A673 (cell line): ENCODE measurements at places on chromosomes 7 and 10. TPM values are rescaled to one million over a fixed set of nuclear protein-coding genes. Genes with fewer than 3 reads are reported as not detected.

GRM3 gene
- not detected in 2 replicates for total RNA-seq

AASS gene
- total RNA-seq, result 38.8 and 44.4 TPM in 2 replicates

RADIL gene
- 5.0 and 7.6 TPM in 2 replicates for total RNA-seq

RBP4 gene
- total RNA-seq, result not detected in 2 replicates

CHRM2 gene
- 4.6 and 4.8 TPM in 2 replicates for total RNA-seq

CTAGE4 gene
- not detected in 2 replicates for total RNA-seq

TNS3 gene
- 0.04 TPM in 1 of 2 replicates, not detected in the other for total RNA-seq

C10orf71 gene
- total RNA-seq, result not detected in 2 replicates

- H3K4me1 ChIP-seq, result peaks cover 7% of the 10 kb centered on the region
- no peak overlapping the region for H3K4me3 ChIP-seq
- H3K36me3 ChIP-seq, result peaks cover 5% of the 10 kb centered on the region
- DNase-seq, result no peak
These were observed 2.4 kb upstream of the DENND10 start for GRCh38 chr10:119101366-119102098.

GRCh38 chr10:69457771-69458237 lies 6.5 kb downstream of the TSPAN15 start:
- no peaks in the 10 kb centered on the region for H3K36me3 ChIP-seq
- H3K27ac ChIP-seq, result no peak overlapping the region
- H3K27me3 ChIP-seq, result no peaks in the 10 kb centered on the region
- no peaks in the 10 kb centered on the region for H3K4me1 ChIP-seq

DNA sequence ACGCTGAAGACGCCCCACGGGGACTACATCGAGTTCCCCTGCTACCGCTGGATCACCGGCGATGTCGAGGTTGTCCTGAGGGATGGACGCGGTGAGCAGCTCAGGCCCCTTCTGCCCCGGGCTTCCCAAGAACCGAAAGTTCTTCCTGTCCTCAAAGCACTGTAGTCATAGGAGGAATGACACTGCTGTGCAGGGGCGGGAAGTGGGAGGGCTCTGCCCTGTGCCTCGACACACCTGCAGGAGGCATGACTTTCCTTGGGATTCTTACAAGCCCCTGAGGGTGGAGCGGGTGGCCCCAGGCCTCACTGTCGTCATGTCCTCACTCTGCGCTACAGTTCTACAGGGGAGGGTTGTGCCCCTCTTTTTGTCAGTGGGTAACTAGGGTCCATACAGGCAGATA lies 8.6 kb downstream of the ALOX5 start:
- no peak overlapping the region for H3K4me3 ChIP-seq
- no peaks in the 10 kb centered on the region for H3K36me3 ChIP-seq
- DNase-seq, result no peak
- no peak overlapping the region for H3K27ac ChIP-seq
- H3K27me3 ChIP-seq, result peaks cover under 1% of the 10 kb centered on the region

- H3K36me3 ChIP-seq, result no peaks in the 10 kb centered on the region
- H3K4me1 ChIP-seq, result no peaks in the 10 kb centered on the region
- H3K27me3 ChIP-seq, result no peaks in the 10 kb centered on the region
These were observed 377.2 kb upstream of the VWC2 start for GRCh38 chr7:49396229-49396628.

GRCh38 chr10:23974746-23975272 lies 234.1 kb upstream of the KIAA1217 start:
- DNase-seq, result no peak
- no peak overlapping the region for H3K4me3 ChIP-seq
- peaks cover 13% of the 10 kb centered on the region for H3K4me1 ChIP-seq
- no peak overlapping the region for H3K27ac ChIP-seq
- no peaks in the 10 kb centered on the region for H3K36me3 ChIP-seq

DNA sequence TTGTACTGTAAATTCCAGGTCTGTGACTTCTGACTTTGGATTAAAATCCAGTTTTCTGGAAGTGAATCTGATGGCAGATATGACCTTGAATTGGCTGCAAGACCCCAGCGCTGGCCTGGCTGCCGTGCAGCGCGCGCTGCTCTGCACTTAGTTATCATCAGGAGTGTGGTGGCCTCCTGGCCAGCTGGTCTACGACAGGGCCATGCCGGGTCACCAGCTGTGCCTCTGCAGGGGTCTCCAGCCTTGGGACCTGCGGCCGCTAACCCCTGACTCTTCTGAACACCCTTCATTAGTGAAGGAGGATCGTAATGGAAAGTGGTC lies 190.7 kb upstream of the SH2B2 start:
- no peaks in the 10 kb centered on the region for H3K27me3 ChIP-seq
- H3K4me1 ChIP-seq, result peaks cover 10% of the 10 kb centered on the region
- no peak overlapping the region for H3K4me3 ChIP-seq
- DNase-seq, result no peak
- peaks cover 3% of the 10 kb centered on the region for H3K36me3 ChIP-seq

GRCh38 chr10:80700760-80701444 lies 163.2 kb downstream of the SH2D4B start:
- no peak overlapping the region for H3K27ac ChIP-seq
- H3K27me3 ChIP-seq, result no peaks in the 10 kb centered on the region
- DNase-seq, result no peak
- no peak overlapping the region for H3K4me3 ChIP-seq
- H3K4me1 ChIP-seq, result no peaks in the 10 kb centered on the region
- H3K36me3 ChIP-seq, result no peaks in the 10 kb centered on the region

DNA sequence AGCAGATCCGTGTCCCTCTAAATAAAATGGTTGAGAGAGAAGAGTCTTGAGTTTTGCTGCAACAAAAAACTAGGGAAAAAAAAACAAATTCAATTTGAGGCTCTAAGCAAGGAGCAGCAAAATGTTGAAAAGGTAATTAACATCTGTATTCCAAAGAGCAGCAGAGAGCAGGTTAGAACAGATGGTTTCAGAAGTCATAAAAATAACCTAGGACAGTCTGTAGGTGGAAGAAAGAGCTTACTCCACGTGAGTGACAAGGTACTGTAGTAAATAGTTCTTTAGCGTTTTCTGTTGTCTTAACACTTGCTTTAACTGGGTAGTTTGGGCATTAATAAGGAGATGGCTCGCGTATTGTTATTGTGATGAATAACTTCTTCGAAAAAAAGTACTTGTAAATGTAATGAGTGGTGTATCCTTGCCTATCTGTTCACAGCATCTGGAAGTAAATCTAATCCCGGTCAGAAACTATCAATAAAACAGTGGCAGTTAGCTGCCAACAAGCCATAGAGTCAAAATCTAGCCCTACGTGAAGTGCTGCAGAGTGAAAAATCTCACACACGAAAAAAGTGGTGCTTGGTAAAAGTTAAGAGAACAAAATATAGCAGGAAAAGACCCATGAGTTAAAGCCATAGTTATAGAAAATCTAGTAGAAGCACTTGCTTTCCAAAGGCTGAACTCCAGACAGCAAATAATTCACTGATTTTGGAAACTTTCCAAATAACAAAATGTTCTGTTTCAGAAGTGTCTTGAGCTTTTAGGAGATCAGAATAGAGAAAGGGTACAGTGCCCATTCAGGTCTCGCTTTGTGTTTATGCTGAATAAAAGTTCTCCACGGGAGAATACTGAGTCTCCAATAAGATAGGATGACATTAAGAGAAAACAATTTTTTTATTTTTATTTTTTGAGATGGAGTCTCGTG lies 49.3 kb upstream of the PARD3 start:
- H3K27me3 ChIP-seq, result no peaks in the 10 kb centered on the region
- H3K27ac ChIP-seq, result no peak overlapping the region
- no peak for DNase-seq
- H3K4me1 ChIP-seq, result peaks cover 28% of the 10 kb centered on the region
- H3K4me3 ChIP-seq, result no peak overlapping the region
- H3K36me3 ChIP-seq, result no peaks in the 10 kb centered on the region

GRCh38 chr10:128028508-128029289 lies 97.5 kb downstream of the MKI67 start:
- DNase-seq, result no peak
- H3K4me1 ChIP-seq, result peaks cover 34% of the 10 kb centered on the region
- no peaks in the 10 kb centered on the region for H3K36me3 ChIP-seq
- no peak overlapping the region for H3K27ac ChIP-seq
- no peak overlapping the region for H3K4me3 ChIP-seq

GRCh38 chr10:27391325-27391724 lies 112.8 kb upstream of the RAB18 start:
- peaks cover 7% of the 10 kb centered on the region for H3K27me3 ChIP-seq
- H3K4me1 ChIP-seq, result no peaks in the 10 kb centered on the region
- no peaks in the 10 kb centered on the region for H3K36me3 ChIP-seq
- no peak overlapping the region for H3K27ac ChIP-seq
- no peak for DNase-seq
- no peak overlapping the region for H3K4me3 ChIP-seq

DNA sequence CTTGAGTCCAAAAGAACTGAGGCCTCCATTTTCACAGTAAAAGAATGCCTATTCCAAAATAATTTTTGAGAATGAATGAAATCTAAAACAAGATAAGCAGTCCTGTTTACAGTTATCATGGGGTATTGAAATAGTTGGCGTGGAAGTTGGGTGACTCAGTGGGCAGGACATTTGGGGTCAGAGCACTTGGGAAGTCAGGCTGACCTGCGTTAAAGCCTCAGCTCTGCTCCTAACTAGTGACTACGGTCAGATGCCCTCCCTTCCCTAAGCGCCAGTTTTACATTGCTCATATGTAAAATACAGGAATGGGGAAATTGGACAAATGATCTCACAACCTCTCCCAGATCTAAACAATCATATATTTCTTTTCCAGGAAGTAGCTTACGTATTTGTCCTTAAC lies 2.3 kb upstream of the PAPSS2 start:
- no peaks in the 10 kb centered on the region for H3K27me3 ChIP-seq
- no peak for DNase-seq
- no peak overlapping the region for H3K4me3 ChIP-seq

- DNase-seq, result no peak
- H3K4me1 ChIP-seq, result no peaks in the 10 kb centered on the region
- H3K27me3 ChIP-seq, result peaks cover 22% of the 10 kb centered on the region
These were observed 7.7 kb upstream of the HTR5A start for GRCh38 chr7:155062411-155062810.

GRCh38 chr7:151662251-151662826 lies 142.6 kb upstream of the RHEB start:
- H3K36me3 ChIP-seq, result no peaks in the 10 kb centered on the region
- no peak overlapping the region for H3K27ac ChIP-seq

DNA sequence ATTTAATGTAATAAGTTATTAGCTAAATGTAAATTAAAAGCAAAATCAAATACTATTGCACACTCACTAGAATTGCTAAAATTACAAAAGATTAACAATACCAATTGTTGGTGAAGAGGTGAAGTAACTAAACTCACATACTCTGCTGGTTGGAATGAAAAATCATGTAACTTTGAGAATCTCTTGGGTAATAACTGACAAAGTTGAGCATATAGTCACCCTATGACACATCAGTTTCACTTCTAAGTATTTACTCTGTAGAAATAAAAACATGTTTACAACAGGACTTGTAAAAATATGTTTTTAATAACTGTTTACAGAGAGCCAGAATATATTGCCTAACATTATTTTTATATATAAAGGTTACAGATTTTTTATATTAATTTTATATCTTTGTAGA lies 33.6 kb downstream of the CNTNAP2 start:
- H3K4me1 ChIP-seq, result no peaks in the 10 kb centered on the region
- H3K27me3 ChIP-seq, result no peaks in the 10 kb centered on the region
- H3K27ac ChIP-seq, result no peak overlapping the region
- no peak overlapping the region for H3K4me3 ChIP-seq
- DNase-seq, result no peak
- H3K36me3 ChIP-seq, result no peaks in the 10 kb centered on the region
